ENCODE measurements at places on chromosomes 11 and 22.
A peak's percentile ranks its signal among the peaks of the same experiment; 100 is the strongest.

DNA sequence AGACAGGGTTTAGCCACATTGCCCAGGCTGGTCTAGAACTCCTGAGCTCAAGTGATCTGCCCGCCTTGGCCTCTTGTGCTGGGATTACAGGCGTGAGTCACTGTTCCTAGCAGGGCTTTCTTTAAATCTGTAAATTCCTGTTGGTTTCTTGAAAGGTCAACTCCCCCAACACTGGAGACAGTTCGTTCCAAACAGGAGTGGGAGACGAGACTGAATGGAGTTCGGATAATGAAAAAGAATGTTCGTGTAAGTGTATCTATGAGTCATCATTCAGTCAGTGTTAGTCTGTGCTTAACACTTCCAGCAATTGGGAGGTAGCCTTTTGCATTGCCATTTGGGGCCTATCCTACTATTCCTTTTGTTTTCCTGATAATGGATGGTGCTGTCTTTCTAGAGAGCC lies 10.0 kb upstream of the BACE1-AS start:
- peak; percentile 31 for DNase-seq

DNA sequence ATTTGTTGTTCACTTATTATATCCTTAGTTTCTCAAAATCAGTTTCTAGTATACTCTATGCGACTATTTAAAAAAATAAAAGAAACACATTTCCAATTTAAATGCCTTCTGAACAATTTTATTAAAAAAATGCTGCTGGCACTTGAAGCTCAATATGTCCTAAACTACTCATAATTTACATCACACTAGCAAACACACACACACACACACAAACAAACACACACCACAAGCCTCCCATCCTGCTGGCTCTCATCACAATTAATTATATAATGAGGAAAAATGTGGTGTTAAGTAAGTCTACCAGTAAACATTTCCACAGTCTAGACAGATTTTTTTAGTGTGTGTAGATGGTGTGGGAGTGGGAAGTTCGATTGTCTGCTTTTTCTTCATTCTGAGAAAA lies 350.3 kb downstream of the AASDHPPT start:
- no peak for DNase-seq

- peak; percentile 24 for DNase-seq
These were observed 316.3 kb upstream of the LARGE1 start for GRCh38 chr22:34236527-34236926.

DNA sequence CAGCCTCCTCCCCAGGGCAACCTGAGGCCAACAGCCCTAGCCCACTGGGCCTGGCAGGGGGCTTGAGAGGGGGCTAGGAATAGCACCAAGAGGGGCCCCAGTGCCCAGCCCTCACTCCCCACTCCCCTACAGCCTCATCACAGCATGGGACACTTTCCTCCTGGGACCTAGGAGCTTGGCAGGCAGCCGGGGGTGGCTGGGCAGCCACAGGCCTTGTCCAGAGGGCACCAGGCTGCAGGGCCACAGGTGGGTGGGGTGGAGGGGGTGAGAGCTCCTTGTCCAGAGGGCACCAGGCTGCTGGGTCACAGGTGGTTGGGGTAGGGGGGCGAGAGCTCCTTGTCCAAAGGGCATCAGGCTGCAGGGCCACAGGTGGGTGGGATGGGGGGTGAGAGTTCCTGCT lies 61.8 kb downstream of the WNT7B start:
- DNase-seq, result no peak

- DNase-seq, result peak; percentile 45
These were observed 67.9 kb upstream of the WNT7B start for GRCh38 chr22:46044621-46045458.

DNA sequence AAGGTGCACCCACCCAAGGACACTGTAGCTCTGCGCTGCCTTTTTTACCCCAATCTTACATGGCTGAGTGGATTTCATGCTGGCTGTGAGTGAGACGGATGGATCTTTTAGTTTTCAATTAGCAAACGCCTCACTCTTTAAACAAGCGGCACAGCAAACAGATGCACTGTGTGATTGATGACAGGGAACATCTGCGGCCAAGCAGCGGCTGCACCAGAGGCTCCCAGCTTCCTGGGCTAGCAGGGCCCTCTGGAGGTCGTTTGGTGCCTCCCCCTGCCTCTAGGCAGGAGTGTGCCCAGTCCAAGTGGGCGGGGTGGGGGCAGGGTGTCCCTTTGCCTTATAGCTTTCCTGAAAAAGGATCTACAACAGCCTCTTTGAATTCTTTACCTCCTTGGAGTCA lies 2.1 kb upstream of the DRD2 start:
- no peak for DNase-seq

DNA sequence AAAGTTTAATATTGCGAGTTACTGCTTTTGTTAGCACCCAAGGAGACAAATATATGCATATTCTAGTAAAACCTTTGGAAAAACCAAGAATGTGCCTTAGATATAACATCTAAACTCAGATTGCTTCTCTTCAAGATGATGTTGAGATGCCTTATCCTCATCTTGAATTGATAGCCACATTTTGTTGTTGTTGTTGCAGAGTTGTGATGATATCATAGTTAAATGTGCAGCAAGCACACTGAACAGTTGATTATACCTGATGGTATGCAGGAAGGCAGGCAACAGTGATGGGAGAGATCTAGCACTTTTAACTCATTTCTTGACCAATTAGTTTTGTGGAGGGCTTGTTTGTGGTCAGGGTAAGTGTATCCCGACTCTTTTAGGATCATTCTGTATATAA lies 48.0 kb downstream of the KDM2A start:
- DNase-seq, result no peak

GRCh38 chr22:27984001-27984695 lies 65.1 kb upstream of the PITPNB start:
- DNase-seq, result no peak
